A549 treated with ZK216348 at 1 μM for 4 hours (cell line): ENCODE measurements at places on chromosomes 12 and 14. TPM values are rescaled to one million over a fixed set of nuclear protein-coding genes. Genes with fewer than 3 reads are reported as not detected.

MSI1 gene
- 0.50 to 1.4 TPM (median 1.2 TPM) in 5 replicates for total RNA-seq

GPRC5A gene
- 233 to 522 TPM (median 421 TPM) in 5 replicates for total RNA-seq

FLVCR2 gene
- total RNA-seq = 7.8 to 9.2 TPM (median 8.6 TPM) in 5 replicates

TAS2R42 gene
- total RNA-seq = not detected in 5 replicates

NFATC4 gene
- total RNA-seq = 0.15 to 0.36 TPM (median 0.25 TPM) in 4 of 5 replicates, not detected in the other

STAB2 gene
- not detected in 5 replicates for total RNA-seq

TPPP2 gene
- not detected in 5 replicates for total RNA-seq

SLC4A8 gene
- total RNA-seq = 0.77 to 1.8 TPM (median 1.6 TPM) in 5 replicates

LTBR gene
- total RNA-seq = 154 to 248 TPM (median 229 TPM) in 5 replicates

CLEC2A gene
- total RNA-seq = not detected in 5 replicates

LRTM2 gene
- total RNA-seq = not detected in 5 replicates

NOXRED1 gene
- total RNA-seq = 0.26 TPM in 1 of 5 replicates, not detected in the others
